ENCODE measurements at places on chromosomes 11 and 22.

DNA sequence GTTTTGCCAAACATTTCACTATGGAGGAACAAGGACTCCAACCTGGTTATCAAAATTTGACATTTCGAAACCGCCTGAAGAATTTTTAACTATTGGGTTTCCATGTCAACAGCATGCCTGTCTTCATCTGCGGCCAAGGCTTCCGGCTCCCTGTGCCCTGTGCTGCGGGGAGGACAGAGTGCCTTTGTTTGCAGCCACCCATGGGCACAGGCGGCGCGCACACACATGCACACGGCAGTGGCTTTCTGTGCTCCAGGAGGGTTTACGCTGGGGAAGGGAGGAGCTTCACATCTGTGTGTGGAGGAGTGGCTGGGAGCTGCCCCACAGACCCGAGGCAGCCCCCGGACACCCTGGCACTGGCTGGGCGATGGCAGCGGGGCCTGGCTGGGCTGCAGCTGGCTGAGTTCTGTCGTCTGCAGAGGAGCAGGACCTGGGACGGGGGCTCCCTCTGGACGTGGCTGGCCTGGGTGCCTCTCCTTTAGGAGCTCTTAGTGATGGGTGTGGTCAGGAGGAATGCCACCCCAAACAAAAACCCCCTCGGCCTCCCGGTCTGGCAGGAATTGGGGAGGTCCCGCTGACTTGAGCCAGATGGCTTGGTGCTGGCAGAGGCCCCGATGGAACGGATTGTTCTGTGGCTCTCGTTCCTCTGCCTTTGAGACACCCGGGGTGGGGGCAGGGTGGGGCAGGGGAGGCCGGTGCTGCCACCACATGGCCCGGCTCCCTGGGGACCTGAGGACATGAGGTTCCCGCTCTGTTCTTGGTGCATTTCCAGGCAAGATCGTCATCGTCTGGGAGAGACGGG lies 1290.9 kb downstream of the BRD1 start:
- DNase-seq = no peak

DNA sequence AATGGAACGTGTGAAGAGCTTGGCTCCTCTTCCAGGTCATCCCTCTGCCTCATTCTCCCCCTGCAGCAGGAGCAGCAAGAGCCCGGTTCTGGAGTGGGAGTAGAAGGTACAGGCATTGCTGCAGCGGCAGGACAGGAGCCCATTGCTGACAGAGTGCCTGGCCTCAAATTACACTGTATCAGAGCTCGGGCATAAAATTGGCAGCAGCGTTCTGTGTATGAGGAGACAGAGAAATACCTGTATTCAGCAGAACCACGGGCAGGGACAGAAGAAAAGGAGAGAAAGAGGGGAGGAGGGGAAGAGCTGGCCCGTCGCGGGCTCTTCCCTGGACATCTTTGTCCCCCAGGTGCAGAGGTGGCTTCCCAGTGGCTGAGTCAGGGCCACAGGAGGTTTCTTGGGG lies 2.6 kb upstream of the NCF4 start:
- DNase-seq = no peak

GRCh38 chr22:36374603-36375024 lies 13.2 kb downstream of the MYH9 start:
- no peak for DNase-seq

- no peak for DNase-seq
These were observed 66.8 kb downstream of the RTL6 start for GRCh38 chr22:44431256-44431655.

All from stimulated activated CD4-positive, alpha-beta T cell treated with anti-CD3 and anti-CD28 coated beads, Interleukin-1b, Interleukin-23, amount 100 ng/mL, for 1 hour (primary cell).